ENCODE measurements at places on chromosomes 7 and 10. TPM values are rescaled to one million over a fixed set of nuclear protein-coding genes. Genes with fewer than 3 reads are reported as not detected.

DNA sequence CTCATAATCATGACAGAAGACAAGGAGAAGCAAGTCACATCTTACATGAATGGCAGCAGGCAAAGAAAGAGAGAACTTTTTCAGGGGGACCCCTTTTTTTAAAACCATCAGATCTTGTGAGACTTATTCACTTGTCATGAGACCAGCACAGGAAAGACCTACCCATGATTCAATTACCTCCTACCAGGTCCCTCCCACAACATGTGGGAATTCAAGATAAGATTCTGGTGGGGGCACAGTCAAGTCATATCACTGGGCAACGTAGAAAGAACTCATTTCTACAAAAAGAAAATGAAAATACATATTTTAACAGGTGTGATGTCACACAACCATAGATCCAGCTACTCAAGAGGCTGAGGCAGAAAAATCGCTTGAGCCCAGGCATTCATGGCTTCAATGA, 304.1 kb downstream of the IPMK start:
- no peak for DNase-seq
- H3K4me3 ChIP-seq: no peak overlapping the region
- no peaks in the 10 kb centered on the region for H3K27me3 ChIP-seq
- H3K36me3 ChIP-seq: no peaks in the 10 kb centered on the region

FBXO24 gene
- total RNA-seq: 0.20 TPM

GRCh38 chr7:79778786-79779770, 325.6 kb upstream of the MAGI2 start:
- H3K27ac ChIP-seq: no peak overlapping the region
- no peaks in the 10 kb centered on the region for H3K36me3 ChIP-seq
- H3K27me3 ChIP-seq: no peaks in the 10 kb centered on the region
- no peaks in the 10 kb centered on the region for H3K4me1 ChIP-seq

DNA sequence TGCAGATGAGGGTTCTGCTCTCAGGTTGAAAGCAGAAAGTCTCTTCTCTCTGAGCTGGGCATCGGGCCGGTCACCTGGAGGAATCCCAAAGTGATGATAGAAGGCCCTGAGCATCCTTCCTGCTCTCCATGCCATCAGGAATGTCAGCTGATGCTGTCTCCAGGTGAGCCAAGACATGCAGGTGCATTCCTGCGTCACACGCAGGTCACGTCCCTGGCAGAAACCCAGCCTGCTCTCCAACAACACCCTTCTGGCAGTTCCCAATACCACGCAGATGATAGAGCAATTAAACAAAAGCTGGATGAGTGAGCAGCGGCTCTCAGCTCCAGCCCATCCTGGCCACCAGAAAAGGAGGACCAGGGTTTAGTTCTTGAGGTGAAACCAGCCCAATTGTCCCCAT, 6.9 kb upstream of the WIPI2 start:
- no peak overlapping the region for H3K27ac ChIP-seq
- no peaks in the 10 kb centered on the region for H3K4me1 ChIP-seq
- H3K27me3 ChIP-seq: no peaks in the 10 kb centered on the region
- no peaks in the 10 kb centered on the region for H3K36me3 ChIP-seq
- no peak overlapping the region for H3K4me3 ChIP-seq

DNA sequence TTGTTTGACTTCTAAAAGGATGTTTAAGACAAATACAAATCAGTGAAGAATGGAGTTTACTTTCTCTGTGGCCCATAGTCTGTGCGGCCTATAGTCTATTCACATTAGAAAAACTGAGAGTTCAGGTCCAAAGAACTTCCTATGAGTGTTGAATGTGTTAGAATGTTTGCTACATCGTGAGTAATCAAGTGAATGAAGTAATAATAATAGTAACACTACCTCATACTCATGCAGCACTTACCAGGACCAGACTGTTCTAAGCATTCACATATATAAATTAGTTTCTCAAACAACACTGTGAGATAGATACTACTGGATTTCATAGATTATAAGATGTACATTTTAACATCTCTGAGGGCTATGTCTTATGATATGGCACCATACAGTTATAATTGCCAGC, 70.4 kb downstream of the RALA start:
- H3K27ac ChIP-seq: no peak overlapping the region
- no peaks in the 10 kb centered on the region for H3K4me1 ChIP-seq
- H3K4me3 ChIP-seq: no peak overlapping the region
- DNase-seq: no peak
- H3K36me3 ChIP-seq: peaks cover 18% of the 10 kb centered on the region
- no peaks in the 10 kb centered on the region for H3K27me3 ChIP-seq

GRCh38 chr10:70432101-70432500, 9.4 kb downstream of the NODAL start:
- peaks cover 27% of the 10 kb centered on the region for H3K36me3 ChIP-seq
- peak overlapping the region; percentile 82 for H3K27ac ChIP-seq
- H3K27me3 ChIP-seq: no peaks in the 10 kb centered on the region
- no peak overlapping the region for H3K4me3 ChIP-seq

GRCh38 chr10:60200012-60200681, 189.5 kb downstream of the ANK3 start:
- H3K36me3 ChIP-seq: peaks cover 54% of the 10 kb centered on the region
- no peak overlapping the region for H3K27ac ChIP-seq
- no peak overlapping the region for H3K4me3 ChIP-seq
- no peaks in the 10 kb centered on the region for H3K4me1 ChIP-seq

Data from right atrium auricular region (tissue), 2 donors.